ENCODE measurements at places on chromosomes 5 and 9. TPM values are rescaled to one million over a fixed set of nuclear protein-coding genes. Genes with fewer than 3 reads are reported as not detected.

GRCh38 chr5:40879163-40879942 is 29.9 kb upstream of the C7 start:
- DNase-seq = no peak
- H3K27ac ChIP-seq = no peak overlapping the region
- H3K4me3 ChIP-seq = no peak overlapping the region
- H3K36me3 ChIP-seq = no peaks in the 10 kb centered on the region

- H3K4me3 ChIP-seq = no peak overlapping the region
- no peaks in the 10 kb centered on the region for H3K4me1 ChIP-seq
- no peaks in the 10 kb centered on the region for H3K27me3 ChIP-seq
- H3K27ac ChIP-seq = no peak overlapping the region
Measured at GRCh38 chr9:37215381-37215780, 95.0 kb downstream of the ZCCHC7 start.

- no peaks in the 10 kb centered on the region for H3K36me3 ChIP-seq
- H3K27ac ChIP-seq = no peak overlapping the region
- no peak overlapping the region for H3K4me3 ChIP-seq
- no peaks in the 10 kb centered on the region for H3K27me3 ChIP-seq
Measured at GRCh38 chr9:106772523-106773290, 90.3 kb upstream of the ZNF462 start.

DNA sequence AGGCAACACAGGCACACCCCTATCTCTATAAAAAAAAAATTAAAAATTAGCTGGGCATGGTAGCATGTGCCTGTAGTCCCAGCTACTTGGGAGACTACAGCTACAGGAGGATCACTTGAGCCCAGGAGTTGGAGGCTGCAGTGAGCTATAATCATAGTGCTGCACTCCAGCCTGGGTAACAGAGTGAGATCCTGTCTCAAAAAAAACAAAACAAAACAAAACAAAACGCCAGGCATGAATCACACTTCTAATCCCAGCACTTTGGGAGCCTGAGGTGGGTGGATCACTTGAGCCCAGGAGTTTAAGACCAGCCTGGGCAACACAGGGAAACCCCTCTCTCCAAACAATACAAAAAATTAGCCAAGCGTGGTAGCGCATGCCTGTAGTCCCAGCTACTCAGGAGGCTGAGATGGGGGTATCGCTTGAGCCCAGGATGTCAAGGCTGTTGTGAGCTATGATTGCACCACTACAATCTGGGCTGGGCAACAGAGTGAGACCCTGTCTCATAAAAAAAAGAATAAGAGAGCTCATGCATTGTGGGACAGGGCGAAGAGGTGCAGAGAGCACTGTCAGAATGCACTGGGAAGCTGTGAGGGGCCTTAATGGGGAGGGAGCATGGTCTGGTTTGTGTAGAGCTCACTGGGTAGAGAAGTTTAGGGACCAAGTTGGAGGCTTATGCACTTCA is 8.4 kb upstream of the SAP30L start:
- no peaks in the 10 kb centered on the region for H3K4me1 ChIP-seq
- no peak for DNase-seq
- H3K4me3 ChIP-seq = no peak overlapping the region
- peaks cover 7% of the 10 kb centered on the region for H3K36me3 ChIP-seq
- no peak overlapping the region for H3K27ac ChIP-seq
- H3K27me3 ChIP-seq = no peaks in the 10 kb centered on the region

- no peaks in the 10 kb centered on the region for H3K27me3 ChIP-seq
- H3K4me1 ChIP-seq = peaks cover 18% of the 10 kb centered on the region
- no peak for DNase-seq
- H3K4me3 ChIP-seq = peak overlapping the region; percentile 57
Measured at GRCh38 chr5:65483546-65484346, 2.0 kb upstream of the ADAMTS6 start.

Gene ACOT12
- total RNA-seq = not detected

GRCh38 chr9:5799314-5799713 is 33.6 kb downstream of the ERMP1 start:
- no peak overlapping the region for H3K27ac ChIP-seq
- no peak overlapping the region for H3K4me3 ChIP-seq
- H3K36me3 ChIP-seq = no peaks in the 10 kb centered on the region
- H3K4me1 ChIP-seq = no peaks in the 10 kb centered on the region

Gene MED7
- total RNA-seq = 6.8 TPM

GRCh38 chr9:33346564-33346963 is 55.8 kb downstream of the AQP7 start:
- H3K4me3 ChIP-seq = no peak overlapping the region
- H3K27me3 ChIP-seq = no peaks in the 10 kb centered on the region
- no peak overlapping the region for H3K27ac ChIP-seq
- no peak for DNase-seq

- H3K27ac ChIP-seq = peak overlapping the region; percentile 62
- no peaks in the 10 kb centered on the region for H3K27me3 ChIP-seq
- H3K4me3 ChIP-seq = no peak overlapping the region
- no peak for DNase-seq
- peaks cover 10% of the 10 kb centered on the region for H3K36me3 ChIP-seq
Measured at GRCh38 chr5:137649228-137649935, 86.5 kb downstream of the KLHL3 start.

Gene NPR3
- 51.0 TPM for total RNA-seq

DNA sequence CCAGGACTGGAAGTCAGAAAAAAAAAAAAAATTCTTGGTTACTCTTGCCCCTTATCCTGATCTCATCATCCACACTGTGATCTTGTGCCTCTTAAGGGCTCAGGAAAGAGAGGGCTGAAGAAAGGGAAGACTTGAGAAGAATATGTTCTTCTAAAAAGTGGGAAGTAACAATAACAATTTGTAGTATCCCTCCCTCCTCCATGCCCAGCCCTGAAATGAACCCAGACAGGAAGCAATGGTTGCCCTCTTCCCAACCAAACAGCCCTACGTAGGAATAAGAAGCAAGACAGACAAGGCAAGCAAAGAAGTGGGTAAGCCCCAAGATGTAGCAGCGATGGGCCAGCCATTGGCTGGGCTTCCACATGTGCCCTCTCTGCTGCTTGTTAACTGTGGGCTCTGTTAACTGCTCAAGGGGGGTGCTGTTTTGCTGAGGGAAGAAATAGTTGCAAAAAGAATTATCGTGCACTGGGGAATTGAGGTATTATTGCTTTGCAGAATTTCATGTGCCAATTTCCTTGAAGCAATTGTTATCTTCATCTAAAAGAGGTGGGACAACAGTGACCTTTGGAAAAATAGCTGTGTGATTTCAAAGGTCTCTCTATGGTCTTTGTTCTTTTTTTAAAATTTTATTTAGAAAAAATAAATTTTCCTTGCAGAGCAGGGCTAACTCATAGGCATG is 146.6 kb upstream of the PCA3 start:
- H3K4me3 ChIP-seq = no peak overlapping the region
- H3K27ac ChIP-seq = peak overlapping the region; percentile 5
- H3K36me3 ChIP-seq = no peaks in the 10 kb centered on the region
- no peaks in the 10 kb centered on the region for H3K4me1 ChIP-seq
- DNase-seq = peak; percentile 55

Gene PCDHGA4
- total RNA-seq = 4.4 TPM

- DNase-seq = no peak
- peaks cover 21% of the 10 kb centered on the region for H3K4me1 ChIP-seq
- H3K27me3 ChIP-seq = no peaks in the 10 kb centered on the region
- H3K4me3 ChIP-seq = no peak overlapping the region
Measured at GRCh38 chr9:14532456-14533115, 160.6 kb downstream of the ZDHHC21 start.

GRCh38 chr5:150779397-150780186 is 1.0 kb downstream of the SMIM3 start:
- no peak for DNase-seq
- H3K27ac ChIP-seq = peak overlapping the region; percentile 96
- peak overlapping the region; percentile 80 for H3K4me3 ChIP-seq

Gene OR1Q1
- not detected for total RNA-seq

DNA sequence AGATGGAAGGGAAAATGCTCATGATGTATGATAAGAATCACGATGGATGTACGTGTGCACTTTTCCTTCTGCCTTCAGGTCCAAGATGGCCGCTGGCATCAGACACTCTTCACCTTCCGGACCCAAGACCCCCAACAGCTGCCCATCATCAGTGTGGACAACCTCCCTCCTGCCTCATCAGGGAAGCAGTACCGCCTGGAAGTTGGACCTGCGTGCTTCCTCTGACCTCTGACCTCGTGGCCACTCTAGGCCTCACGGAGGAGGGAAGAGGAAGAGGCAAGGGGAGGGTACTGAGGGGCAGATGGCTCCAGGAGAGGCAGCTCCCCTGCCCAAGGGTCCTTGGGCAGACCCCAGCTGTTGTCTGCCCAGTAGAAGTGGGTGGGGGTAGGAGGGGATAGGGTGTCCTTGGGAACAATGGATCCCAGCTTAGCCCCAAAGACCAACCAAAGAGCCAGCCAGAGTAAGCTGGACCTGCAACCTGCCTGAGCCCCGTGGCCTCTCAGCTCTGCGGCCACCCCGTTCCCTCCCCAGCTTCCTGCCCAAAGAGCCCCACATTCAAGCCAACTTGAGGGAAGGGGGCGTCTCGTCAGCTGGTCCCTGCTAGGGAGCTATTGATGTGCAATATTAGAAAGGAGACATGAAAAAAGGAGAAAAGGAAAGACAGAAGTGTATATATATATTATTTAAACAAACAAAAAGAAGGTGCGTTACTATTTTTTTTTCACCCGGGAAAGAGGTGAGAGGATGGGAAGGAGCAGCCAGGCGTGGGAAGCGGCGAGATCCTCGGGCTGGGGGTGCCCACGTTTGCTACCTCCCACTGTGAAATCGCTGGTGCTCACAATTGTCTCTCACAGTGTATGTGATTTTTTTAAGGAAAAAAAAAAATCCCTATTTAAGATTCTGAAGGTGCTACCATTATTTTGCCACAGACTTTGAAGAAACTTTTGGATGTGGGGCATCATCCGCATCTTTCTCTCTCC is 12.1 kb upstream of the ORM1 start:
- no peaks in the 10 kb centered on the region for H3K27me3 ChIP-seq
- H3K27ac ChIP-seq = no peak overlapping the region
- H3K4me1 ChIP-seq = no peaks in the 10 kb centered on the region
- no peaks in the 10 kb centered on the region for H3K36me3 ChIP-seq
- no peak for DNase-seq
- H3K4me3 ChIP-seq = no peak overlapping the region

- H3K36me3 ChIP-seq = no peaks in the 10 kb centered on the region
- no peaks in the 10 kb centered on the region for H3K27me3 ChIP-seq
- H3K27ac ChIP-seq = no peak overlapping the region
- no peak overlapping the region for H3K4me3 ChIP-seq
- no peak for DNase-seq
Measured at GRCh38 chr5:66991746-66992145, 204.9 kb downstream of the CD180 start.

Gene PLPPR1
- total RNA-seq = not detected

GRCh38 chr5:21823588-21823987 is 1029.6 kb downstream of the CDH12 start:
- no peaks in the 10 kb centered on the region for H3K36me3 ChIP-seq
- H3K4me1 ChIP-seq = no peaks in the 10 kb centered on the region
- H3K4me3 ChIP-seq = no peak overlapping the region
- H3K27ac ChIP-seq = no peak overlapping the region
- H3K27me3 ChIP-seq = no peaks in the 10 kb centered on the region

Gene FOXD1
- total RNA-seq = not detected

DNA sequence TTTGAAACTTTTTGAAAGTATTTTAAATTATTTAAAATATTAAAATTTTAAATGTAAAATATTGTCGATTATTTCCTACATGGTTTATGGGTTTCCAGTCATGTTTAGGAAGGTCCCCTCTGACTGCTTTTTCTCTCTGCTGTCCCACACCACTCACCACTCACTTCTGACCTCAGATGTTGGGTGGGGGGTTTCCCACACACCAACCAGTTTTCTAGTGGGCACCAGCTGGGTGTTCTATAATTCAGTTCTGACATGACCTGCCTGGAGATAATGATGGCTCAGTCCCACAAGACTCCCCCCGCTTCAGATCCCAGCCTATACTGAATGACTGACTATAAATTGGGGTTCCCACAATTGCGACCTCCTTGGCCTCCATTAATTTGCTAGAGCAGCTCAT is 310.4 kb downstream of the GADD45G start:
- no peaks in the 10 kb centered on the region for H3K27me3 ChIP-seq
- DNase-seq = peak; percentile 46
- H3K27ac ChIP-seq = no peak overlapping the region
- no peak overlapping the region for H3K4me3 ChIP-seq
- H3K36me3 ChIP-seq = no peaks in the 10 kb centered on the region

Gene CDH9
- not detected for total RNA-seq

DNA sequence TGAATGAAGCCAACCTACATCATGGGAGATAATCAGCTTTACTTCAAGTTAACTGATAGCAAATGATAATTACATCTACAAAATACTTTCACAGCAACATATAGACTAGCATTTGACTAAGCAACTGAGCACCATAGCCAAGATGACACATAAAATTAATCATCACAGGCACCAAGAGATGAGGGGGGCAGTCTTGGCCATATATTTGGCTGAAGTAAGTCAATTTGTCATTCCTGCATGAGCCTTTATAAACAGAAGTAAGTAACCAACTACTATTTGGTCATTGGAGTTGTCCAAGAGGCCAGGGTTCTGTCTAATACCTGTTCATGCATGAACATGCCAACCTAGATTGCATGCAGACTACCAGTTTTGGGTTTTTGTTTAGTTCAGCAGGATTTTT is 53.6 kb downstream of the PDCD1LG2 start:
- no peaks in the 10 kb centered on the region for H3K27me3 ChIP-seq
- no peaks in the 10 kb centered on the region for H3K4me1 ChIP-seq
- no peak overlapping the region for H3K27ac ChIP-seq
- no peaks in the 10 kb centered on the region for H3K36me3 ChIP-seq

DNA sequence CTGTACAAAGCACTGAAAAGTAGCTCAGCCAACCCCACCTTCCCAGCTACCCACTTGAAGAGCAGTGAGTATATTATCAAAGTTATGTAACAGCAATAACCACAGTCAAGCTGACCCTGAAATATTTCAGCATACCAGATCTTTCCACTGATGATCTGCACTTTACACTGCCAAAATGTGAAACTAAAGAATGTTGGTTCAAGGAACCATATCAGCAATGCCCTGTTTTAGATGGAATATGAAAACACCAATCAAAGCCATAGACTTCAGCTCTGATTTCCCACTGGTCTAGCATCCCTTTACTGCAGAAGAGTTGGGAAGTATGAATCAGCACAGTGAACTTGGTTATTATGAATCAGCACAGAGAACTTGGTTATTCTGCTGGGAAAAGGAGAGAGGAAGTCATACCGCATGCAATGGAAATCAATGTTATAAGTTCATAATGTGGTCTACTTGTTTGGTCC is 20.0 kb downstream of the CEMIP2 start:
- H3K27ac ChIP-seq = no peak overlapping the region
- H3K27me3 ChIP-seq = no peaks in the 10 kb centered on the region
- no peak for DNase-seq
- H3K36me3 ChIP-seq = peaks cover 4% of the 10 kb centered on the region
- no peak overlapping the region for H3K4me3 ChIP-seq

- no peak overlapping the region for H3K27ac ChIP-seq
- no peak overlapping the region for H3K4me3 ChIP-seq
- H3K27me3 ChIP-seq = no peaks in the 10 kb centered on the region
- H3K36me3 ChIP-seq = no peaks in the 10 kb centered on the region
- DNase-seq = no peak
Measured at GRCh38 chr5:151233616-151234085, 9.8 kb upstream of the CCDC69 start.

- peaks cover 17% of the 10 kb centered on the region for H3K4me1 ChIP-seq
- DNase-seq = no peak
- no peak within 1 kb of the TSS for H3K27ac ChIP-seq
- peak within 1 kb of the TSS; percentile 14 for H3K4me3 ChIP-seq
- no peaks in the 10 kb centered on the region for H3K27me3 ChIP-seq
Measured at GRCh38 chr5:102296178-102296817, at the start of gene SLCO4C1. Gene SLCO4C1 (minus strand): TSS chr5:102296284. CDS start chr5:102296262, 22 bp downstream.

Gene MARCOL
- not detected for total RNA-seq

Gene PDCD1LG2
- total RNA-seq = 2.9 TPM

Gene NR2F1
- 35.3 TPM for total RNA-seq

Gene PCDHB3
- total RNA-seq = 0.83 TPM

- no peaks in the 10 kb centered on the region for H3K27me3 ChIP-seq
- H3K4me3 ChIP-seq = no peak overlapping the region
- no peaks in the 10 kb centered on the region for H3K36me3 ChIP-seq
Measured at GRCh38 chr5:122144236-122144635, 14.9 kb downstream of the ZNF474 start.

Measured in right atrium auricular region (tissue), 2 donors.